ENCODE measurements at places on chromosomes 13 and 19. TPM values are rescaled to one million over a fixed set of nuclear protein-coding genes. Genes with fewer than 3 reads are reported as not detected.

DNA sequence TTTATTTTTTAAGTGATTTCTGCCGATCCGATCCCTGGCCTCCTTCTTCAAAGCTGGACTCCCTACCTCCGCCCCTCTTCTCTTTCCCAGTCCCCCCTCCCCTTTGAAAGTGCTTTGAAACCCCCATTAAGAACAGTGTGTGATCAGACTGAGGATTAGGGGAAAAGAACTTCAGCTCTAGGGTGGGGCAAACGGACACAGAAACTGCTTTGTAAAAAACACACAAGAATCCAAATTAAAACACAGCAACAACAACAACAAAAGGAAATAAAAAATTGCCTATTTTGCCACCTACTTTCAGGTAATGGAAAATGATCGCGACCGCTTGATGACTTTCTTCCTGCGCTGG lies 1.4 kb downstream of the SPRY2 start:
- peaks cover 15% of the 10 kb centered on the region for H3K36me3 ChIP-seq
- peak; percentile 11 for DNase-seq
- H3K27ac ChIP-seq, result peak overlapping the region; percentile 93

GRCh38 chr13:99756281-99756680 lies 215.3 kb downstream of the ZIC5 start:
- no peak overlapping the region for H3K27ac ChIP-seq
- no peaks in the 10 kb centered on the region for H3K4me1 ChIP-seq
- no peak for DNase-seq
- H3K36me3 ChIP-seq, result no peaks in the 10 kb centered on the region
- H3K27me3 ChIP-seq, result peaks cover 6% of the 10 kb centered on the region

GRCh38 chr19:53908935-53909415 lies at the start of gene CACNG7:
CACNG7 (plus strand) TSS chr19:53909278; CDS start chr19:53912832, 3,554 bp downstream.
- H3K4me3 ChIP-seq, result no peak within 1 kb of the TSS
- no peak within 1 kb of the TSS for H3K27ac ChIP-seq
- no peaks in the 10 kb centered on the region for H3K36me3 ChIP-seq
- peaks cover 13% of the 10 kb centered on the region for H3K27me3 ChIP-seq

- peak overlapping the region; percentile 69 for H3K4me3 ChIP-seq
- peak overlapping the region; percentile 75 for H3K27ac ChIP-seq
- no peaks in the 10 kb centered on the region for H3K27me3 ChIP-seq
- peaks cover 72% of the 10 kb centered on the region for H3K4me1 ChIP-seq
- DNase-seq, result peak; percentile 69
Measured at GRCh38 chr19:17333611-17334413, 843 bp downstream of the ANO8 start.

DNA sequence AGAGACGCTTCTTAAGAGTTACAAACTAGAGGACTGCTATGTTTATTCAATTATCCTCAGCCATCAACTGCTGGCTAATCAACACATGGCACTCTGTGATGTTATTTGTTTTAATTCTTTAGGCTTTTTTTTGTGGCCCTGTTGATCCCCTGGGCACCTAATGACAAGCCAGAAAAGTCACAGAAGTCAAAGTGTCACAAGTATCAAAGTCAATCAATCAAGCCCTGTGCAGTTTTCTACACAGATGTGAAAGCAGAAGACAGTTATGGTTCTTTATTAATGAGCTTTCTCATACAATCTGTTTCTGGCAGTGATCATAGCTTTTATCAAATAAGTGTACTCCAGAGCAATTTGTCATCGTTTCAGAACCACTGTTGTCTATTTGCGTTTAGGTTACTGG lies 34.3 kb downstream of the MYO16 start:
- H3K36me3 ChIP-seq, result no peaks in the 10 kb centered on the region
- H3K4me1 ChIP-seq, result no peaks in the 10 kb centered on the region
- H3K27ac ChIP-seq, result no peak overlapping the region
- no peak overlapping the region for H3K4me3 ChIP-seq
- no peaks in the 10 kb centered on the region for H3K27me3 ChIP-seq

DNA sequence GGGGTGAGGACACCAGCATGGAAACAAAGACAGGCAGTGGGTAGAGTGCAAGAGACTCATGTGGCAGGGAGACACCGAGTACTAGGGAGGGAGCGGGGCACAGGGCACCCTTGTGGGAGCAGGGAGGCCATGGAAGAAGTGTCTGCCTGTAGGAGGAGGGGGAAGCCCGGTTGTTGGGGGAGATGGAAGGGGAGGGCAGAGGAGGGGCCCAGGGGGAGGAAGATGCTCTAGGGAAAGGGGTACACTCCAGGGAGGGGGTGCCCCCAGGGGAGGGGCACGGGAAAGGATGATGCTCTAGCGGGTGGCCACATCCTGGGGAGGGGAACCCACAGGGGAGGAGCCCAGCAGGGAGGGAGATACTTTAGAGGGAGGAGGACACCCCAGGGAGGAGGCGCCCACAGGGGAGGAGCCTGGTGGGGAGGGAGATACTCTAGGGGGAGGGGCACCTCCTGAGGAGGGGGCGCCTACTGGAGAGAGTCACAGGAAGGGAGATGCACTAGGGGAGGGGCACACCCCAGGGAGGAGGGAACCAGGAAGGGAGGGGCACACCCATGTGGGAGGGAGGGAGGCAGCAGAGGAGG lies 24.9 kb downstream of the CPAMD8 start:
- DNase-seq, result peak; percentile 48
- H3K4me3 ChIP-seq, result no peak overlapping the region
- H3K27me3 ChIP-seq, result peaks cover 7% of the 10 kb centered on the region
- H3K4me1 ChIP-seq, result peaks cover 8% of the 10 kb centered on the region

DNA sequence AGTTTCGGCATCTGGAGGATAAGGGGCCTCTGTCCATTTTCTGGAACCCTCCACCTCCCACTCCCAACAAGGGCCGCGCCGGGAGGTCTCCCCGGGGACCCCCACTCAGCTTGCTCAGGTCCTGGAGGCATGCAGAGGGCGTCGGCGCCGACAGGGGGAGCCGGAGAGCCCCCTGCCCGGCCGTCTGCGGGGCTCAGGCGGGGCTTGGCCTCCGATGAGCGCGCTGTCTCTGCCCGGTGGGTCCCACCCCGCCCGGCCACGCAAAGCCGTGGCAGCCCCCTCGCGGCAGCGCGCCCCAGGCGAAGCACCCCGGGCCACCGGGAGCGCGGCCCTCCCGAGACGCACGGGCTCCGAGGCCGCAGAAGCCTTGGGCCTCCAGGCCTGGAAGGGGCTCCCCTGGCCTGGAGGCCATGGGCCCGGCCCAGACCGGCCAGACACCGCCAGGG lies 149.7 kb upstream of the ZNF536 start:
- H3K27ac ChIP-seq, result no peak overlapping the region
- peak; percentile 68 for DNase-seq

- no peak overlapping the region for H3K4me3 ChIP-seq
- H3K27me3 ChIP-seq, result peaks cover 6% of the 10 kb centered on the region
- H3K27ac ChIP-seq, result no peak overlapping the region
- no peaks in the 10 kb centered on the region for H3K4me1 ChIP-seq
- no peaks in the 10 kb centered on the region for H3K36me3 ChIP-seq
Measured at GRCh38 chr19:30547246-30547645, 175.1 kb downstream of the ZNF536 start.

GRCh38 chr19:366205-366783 lies 21.7 kb upstream of the MIER2 start:
- peaks cover 44% of the 10 kb centered on the region for H3K27me3 ChIP-seq
- no peak overlapping the region for H3K27ac ChIP-seq
- no peak for DNase-seq
- H3K4me3 ChIP-seq, result no peak overlapping the region

GRCh38 chr13:51317262-51317661 lies 22.2 kb upstream of the SERPINE3 start:
- H3K36me3 ChIP-seq, result no peaks in the 10 kb centered on the region
- H3K4me1 ChIP-seq, result no peaks in the 10 kb centered on the region
- H3K27me3 ChIP-seq, result peaks cover 16% of the 10 kb centered on the region
- no peak for DNase-seq
- H3K27ac ChIP-seq, result no peak overlapping the region
- no peak overlapping the region for H3K4me3 ChIP-seq

DNA sequence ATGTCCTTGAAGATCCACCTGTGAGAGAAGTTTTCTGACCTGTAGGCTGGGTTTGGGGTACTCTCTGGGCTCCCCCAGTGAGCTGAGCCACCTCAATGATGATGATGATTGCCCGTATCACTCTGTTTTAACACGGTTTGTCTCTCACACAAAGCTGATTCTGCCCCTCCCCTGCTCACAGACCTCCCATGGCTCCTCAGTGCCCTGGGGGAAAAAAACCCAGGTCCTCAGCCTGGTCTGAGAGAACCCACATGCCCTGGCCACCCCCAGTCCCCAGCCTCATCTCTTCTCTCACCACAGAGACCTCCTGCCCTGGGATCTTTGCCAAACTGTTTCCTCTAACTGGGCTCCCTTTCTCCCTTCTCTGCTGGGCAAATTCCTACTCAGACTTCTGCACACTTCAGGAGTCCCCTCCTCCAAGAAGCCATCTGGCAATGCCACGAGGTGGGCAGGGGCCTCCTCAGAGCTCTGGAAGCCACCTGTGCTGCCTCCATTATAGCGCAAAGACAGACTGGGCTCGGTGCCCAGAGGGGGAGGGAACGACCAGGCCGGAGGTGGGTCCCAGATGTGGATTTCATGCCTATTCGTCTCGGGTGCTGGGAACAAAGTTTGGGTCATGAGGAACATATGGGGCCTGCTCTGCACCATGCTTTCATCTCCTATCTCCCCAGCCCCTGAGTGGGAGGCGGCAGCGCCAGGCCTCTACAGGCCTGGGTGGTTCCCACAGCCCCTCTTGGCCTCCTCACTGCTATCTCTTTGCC lies 8.5 kb upstream of the CA11 start:
- no peak overlapping the region for H3K4me3 ChIP-seq
- H3K4me1 ChIP-seq, result peaks cover 43% of the 10 kb centered on the region
- H3K27ac ChIP-seq, result peak overlapping the region; percentile 37
- peak; percentile 53 for DNase-seq

- H3K4me3 ChIP-seq, result no peak overlapping the region
- no peaks in the 10 kb centered on the region for H3K27me3 ChIP-seq
- no peak overlapping the region for H3K27ac ChIP-seq
- H3K36me3 ChIP-seq, result no peaks in the 10 kb centered on the region
- no peak for DNase-seq
Measured at GRCh38 chr13:105928048-105928447, 607.4 kb downstream of the EFNB2 start.

GRCh38 chr13:43838909-43839308 lies 40.6 kb downstream of the CCDC122 start:
- DNase-seq, result no peak
- H3K27me3 ChIP-seq, result no peaks in the 10 kb centered on the region
- H3K4me1 ChIP-seq, result no peaks in the 10 kb centered on the region
- H3K4me3 ChIP-seq, result no peak overlapping the region
- H3K36me3 ChIP-seq, result no peaks in the 10 kb centered on the region

- no peak overlapping the region for H3K27ac ChIP-seq
- H3K36me3 ChIP-seq, result no peaks in the 10 kb centered on the region
- H3K4me3 ChIP-seq, result no peak overlapping the region
- DNase-seq, result no peak
- H3K27me3 ChIP-seq, result no peaks in the 10 kb centered on the region
Measured at GRCh38 chr13:77829963-77830362, 88.7 kb downstream of the EDNRB start.

DNA sequence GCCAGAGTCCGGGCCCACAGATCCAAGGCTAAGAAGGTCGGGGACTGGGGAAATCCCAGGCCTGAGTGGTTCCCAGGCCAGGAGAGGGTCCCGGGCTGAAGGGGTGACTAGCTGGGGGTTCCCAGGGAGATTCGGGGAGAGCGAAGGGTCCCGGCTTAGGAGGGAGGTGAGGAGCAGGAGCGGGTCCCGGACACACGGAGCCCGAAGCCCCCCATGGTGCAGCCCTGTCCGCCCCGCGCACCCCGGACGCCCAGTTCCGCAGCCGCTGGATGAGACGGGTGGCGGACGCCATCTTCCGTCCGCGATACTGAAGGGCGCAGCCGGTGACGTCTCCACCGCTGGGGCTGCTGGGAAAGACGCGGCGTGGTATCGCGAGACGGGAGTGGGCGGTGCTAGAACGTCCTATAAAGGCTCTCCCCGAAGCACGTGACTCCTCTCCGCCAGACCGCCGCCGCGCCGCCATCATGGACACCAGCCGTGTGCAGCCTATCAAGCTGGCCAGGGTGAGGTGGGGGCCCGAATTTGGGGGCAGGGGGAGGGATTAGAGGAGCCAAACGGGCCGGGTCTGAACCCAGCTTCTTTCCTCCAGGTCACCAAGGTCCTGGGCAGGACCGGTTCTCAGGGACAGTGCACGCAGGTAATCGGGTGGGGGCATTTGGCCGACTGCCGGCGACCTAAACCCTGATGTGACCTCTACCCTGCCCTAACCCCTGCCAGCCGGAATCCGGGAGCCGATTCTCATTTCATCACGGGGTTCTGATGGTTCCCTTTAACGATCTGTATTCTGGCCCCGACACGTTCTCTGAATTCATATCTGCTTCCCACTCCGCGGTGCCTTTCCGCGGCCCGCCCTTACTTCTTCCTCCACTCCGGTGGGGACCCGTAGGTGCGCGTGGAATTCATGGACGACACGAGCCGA lies at the start of the genes NDUFA7 and RPS28:
NDUFA7 (minus strand) TSS at position 309 of the 919 bp plus-strand sequence; CDS start at position 292, 17 bp downstream.
RPS28 (plus strand) TSS at position 430 of the 919 bp plus-strand sequence; CDS start at position 465, 35 bp downstream.
- peaks cover 28% of the 10 kb centered on the region for H3K4me1 ChIP-seq
- DNase-seq, result peak; percentile 95
- H3K27me3 ChIP-seq, result no peaks in the 10 kb centered on the region
- H3K4me3 ChIP-seq, result peak within 1 kb of the TSS; percentile 99
- H3K27ac ChIP-seq, result peak within 1 kb of the TSS; percentile 94
- peaks cover 49% of the 10 kb centered on the region for H3K36me3 ChIP-seq

DNA sequence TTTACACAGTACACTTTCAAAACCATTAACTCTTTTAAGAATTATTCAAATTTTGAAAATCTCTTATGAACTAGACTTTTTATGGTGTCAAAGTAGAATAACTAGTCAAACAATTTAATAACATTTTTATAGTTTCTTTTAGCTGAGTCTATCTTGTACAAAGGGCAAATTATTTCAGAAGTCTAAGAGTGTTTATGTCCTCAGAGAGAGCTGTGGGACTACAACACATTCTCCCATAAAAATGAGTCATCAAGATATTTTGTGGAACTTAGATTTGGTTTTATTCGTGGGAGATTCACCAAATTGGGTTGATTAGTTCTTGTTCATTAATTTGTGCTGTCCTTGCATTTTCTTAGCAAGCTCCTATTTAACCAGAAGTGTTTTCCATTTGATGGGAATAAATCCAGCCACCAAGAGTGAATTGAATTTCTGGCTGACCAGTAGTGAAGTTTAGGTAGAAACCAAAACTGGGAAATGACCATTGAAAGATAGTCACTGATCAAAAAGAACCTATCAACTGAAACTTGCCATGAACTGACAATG lies 291.0 kb downstream of the DLEU7 start:
- no peak for DNase-seq
- H3K27ac ChIP-seq, result no peak overlapping the region
- no peaks in the 10 kb centered on the region for H3K27me3 ChIP-seq
- H3K4me1 ChIP-seq, result no peaks in the 10 kb centered on the region

ZNF700 gene
- 14.1 TPM for total RNA-seq

NBEA gene
- total RNA-seq, result 0.07 TPM

NCAN gene
- total RNA-seq, result 0.04 TPM

PRR19 gene
- total RNA-seq, result 1.8 TPM

CCDC169 gene
- total RNA-seq, result 12.6 TPM

DZIP1 gene
- 0.07 TPM for total RNA-seq

ZNF491 gene
- 0.38 TPM for total RNA-seq

All from K562 (cell line).